ENCODE measurements at places on chromosomes 2 and 18.

DNA sequence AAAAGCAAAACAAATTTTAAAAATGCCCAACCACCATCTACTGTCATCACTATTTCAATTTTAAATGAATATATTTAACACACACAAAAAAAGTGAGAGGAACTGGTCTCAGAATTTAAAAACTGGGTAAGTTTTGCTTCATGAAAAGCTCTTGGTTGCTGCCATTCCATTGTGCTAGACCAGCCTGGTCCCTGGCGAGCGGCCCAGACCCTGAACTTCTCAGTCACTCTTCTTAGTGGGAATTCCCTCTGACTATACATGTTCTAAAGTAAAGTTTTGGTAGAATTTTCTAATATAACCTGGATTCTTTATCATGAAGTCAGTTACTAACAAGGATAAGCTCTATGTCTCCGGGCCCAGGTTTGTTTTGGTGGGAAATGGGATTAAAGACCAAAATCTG, 34.8 kb upstream of the TMEM177 start:
- no peak for DNase-seq

GRCh38 chr2:220787251-220787650, 784.9 kb downstream of the EPHA4 start:
- no peak for DNase-seq

DNA sequence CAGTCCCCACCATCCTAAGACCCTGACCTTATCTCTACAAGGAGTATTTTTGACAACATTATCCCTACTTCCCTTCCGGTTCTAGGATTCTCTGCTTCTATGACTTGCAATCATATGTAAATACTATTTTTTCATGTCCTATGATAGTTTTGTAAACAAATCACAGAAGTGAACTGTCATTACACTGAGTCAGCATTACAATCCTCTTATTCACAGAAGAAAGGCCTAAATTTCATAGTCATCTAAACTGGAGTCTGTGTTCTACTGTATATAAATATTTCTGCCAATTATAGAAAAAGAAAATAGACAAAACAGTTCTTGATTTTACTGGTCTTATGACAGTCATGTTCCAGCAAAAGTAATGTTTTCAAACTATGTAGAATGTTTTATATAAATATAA, 265.1 kb downstream of the NCKAP5 start:
- no peak for DNase-seq

DNA sequence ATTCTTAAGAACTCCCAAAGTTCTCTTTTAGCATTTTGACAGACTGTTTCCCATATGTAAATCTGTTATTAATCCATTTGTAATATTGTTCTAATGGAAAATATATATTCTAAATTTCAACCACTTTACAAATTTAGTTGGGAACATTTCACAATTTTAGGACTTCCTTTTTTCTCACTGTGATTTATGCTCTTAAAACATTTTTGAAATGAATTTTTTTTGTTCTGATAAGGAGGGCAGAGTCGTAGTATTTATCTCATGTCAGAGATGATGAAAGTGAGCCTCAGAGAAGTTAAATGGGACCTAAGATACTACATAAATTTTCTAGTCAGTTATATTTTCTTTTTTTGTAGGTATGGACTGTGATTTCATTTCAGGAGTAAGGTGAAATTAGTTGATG, 26.6 kb downstream of the RASGRP3 start:
- DNase-seq, result no peak

DNA sequence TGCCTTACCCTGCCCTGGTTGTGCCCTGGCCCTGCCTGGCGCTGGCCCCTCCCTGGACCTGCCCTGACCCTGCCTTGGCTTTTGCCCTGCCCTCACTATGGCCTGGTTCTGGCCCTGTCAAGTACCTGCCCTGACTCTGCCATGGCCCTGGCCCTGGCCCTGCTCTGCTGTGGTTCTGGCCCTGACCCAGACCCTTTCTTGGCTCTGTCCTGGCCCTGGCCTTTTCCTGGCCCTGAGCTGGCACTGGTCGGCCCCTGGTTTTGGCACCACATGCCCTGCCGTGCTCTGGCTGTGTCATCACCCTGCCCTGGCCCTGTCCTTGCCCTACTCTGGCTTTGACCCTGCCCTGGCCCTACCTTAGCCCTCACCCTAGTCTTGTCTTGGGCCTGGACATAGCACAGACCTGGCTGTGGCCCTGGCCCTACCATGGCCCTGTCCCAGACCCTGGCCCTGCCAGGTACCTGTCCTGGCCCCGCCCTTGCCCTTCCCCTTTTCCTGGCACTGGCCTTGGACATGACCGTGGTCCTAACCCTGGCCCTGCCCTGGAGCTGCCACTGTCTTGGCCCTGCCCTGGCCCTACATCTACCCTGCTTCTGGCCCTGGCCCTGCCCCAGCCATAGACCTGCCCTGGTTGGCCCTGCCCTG, 4.8 kb upstream of the ANKRD62 start:
- no peak for DNase-seq

- no peak for DNase-seq
Observed at GRCh38 chr2:67237288-67237687, 159.8 kb upstream of the ETAA1 start.

DNA sequence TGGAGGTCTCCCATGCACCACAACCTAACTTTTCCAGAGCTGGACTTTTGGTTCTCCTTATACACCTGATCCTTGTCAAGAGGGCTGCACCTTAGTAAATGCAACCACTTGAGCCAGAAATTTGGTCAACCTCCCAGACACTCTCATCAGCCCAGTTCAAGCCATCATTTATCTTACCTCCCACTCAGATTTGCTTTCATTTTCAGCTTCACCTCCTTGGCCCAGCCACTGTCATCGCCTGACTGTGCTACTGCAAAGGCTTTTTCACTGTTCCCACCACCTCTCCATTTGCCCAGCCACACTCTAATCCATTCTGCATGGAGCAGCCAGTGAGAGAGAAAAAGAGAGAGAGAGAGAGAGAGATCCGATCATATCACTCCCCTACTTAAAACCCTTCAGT, 112.4 kb upstream of the DDX18 start:
- no peak for DNase-seq

DNA sequence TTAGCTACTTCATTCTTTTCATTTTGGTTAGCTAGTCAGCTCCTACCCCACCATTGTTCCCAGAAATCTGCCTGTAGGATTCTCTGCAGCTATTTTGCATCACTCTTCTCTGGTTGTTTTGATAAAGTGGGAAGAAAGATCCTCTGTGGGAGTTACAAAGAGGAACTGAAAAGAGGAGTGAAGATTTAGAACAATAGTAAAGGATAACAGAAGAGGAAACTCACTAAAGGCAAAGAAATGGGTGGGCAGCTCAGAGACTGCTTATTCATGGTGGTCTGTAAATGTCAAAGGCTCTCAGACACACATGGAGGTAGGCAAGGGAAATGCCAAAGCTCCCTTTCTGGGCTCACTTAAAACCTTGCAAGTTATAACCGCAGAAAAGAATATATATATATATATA, 17.2 kb upstream of the CD207 start:
- no peak for DNase-seq

DNA sequence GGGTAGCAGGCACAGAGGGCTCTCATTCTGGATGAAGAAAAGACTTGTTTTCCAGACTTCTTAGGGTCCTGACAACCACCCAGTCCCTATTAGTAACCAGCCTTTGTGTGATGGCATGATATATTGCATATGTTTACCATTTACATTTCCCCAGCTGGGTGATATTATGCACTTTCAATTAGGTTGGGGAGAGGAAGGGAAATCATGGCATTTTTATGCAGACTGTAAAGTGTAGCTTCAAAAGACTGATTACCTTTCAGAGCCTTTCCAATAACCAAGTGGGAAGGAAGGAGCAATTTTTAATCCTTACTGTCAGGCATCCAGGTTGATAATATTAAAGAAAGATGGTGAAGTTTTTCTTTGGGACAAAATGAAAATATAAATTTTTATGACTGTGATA, 240.8 kb upstream of the NRP2 start:
- DNase-seq, result no peak

- DNase-seq, result no peak
Observed at GRCh38 chr18:1014951-1015624, 110.4 kb downstream of the ADCYAP1 start.

GRCh38 chr2:257429-257828, 6.4 kb downstream of the SH3YL1 start:
- no peak for DNase-seq

- no peak for DNase-seq
Observed at GRCh38 chr2:210961249-210961648, 404.9 kb downstream of the CPS1 start.

DNA sequence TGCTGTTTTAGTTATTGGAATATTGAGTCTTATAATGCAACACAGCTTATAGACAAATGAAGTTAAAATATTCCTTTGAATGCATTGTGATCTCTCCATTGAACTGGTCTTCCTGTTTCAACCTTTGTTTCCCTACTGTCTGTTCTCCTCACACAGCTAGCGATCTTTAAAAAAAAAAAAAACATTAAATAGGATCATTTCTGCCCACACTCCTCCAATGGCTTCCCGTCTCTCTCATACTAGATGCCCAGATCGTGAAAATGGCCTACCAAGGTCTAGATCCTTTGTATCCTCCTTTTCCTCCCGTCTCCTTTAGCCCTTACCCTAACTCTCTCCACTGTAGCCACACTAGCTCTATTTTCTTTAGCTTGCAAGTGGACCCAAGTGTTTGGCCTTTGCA, 2.4 kb downstream of the FAM171B start:
- DNase-seq, result no peak

GRCh38 chr18:44834867-44835469, 154.3 kb downstream of the SETBP1 start:
- DNase-seq, result no peak

DNA sequence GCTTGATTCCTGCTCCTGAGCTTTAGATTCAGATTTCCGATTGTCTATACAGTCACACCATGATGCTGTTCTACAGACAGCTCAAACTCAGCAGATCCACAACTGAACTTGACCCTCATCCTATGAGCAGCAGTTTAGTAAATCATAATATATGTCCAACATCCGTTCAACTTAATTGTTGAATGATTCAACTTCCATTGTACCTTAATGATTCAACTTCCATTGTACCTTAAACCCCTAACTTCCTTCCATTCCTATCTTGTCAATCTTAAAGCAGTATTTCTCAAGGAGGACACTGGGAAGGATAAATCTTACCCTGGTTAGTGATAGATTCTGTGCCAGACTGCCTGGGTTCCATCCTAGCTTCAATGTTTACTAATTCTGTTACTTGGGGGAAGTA, 60.1 kb downstream of the PIGN start:
- DNase-seq, result no peak

- no peak for DNase-seq
Observed at GRCh38 chr2:219844401-219845091, 217.1 kb downstream of the SLC4A3 start.

Data from stimulated activated CD4-positive, alpha-beta T cell treated with anti-CD3 and anti-CD28 coated beads, TNF-alpha, amount 100 ng/mL, for 1 hour (primary cell).